ENCODE measurements at places on chromosomes 12 and 14. TPM values are rescaled to one million over a fixed set of nuclear protein-coding genes. Genes with fewer than 3 reads are reported as not detected.

Gene RDH12
- not detected for total RNA-seq

Gene NFE2
- total RNA-seq, result not detected

Gene OR10AD1
- total RNA-seq, result not detected

Gene ETFBKMT
- 2.2 TPM for total RNA-seq

Gene SERPINA6
- total RNA-seq, result not detected

DNA sequence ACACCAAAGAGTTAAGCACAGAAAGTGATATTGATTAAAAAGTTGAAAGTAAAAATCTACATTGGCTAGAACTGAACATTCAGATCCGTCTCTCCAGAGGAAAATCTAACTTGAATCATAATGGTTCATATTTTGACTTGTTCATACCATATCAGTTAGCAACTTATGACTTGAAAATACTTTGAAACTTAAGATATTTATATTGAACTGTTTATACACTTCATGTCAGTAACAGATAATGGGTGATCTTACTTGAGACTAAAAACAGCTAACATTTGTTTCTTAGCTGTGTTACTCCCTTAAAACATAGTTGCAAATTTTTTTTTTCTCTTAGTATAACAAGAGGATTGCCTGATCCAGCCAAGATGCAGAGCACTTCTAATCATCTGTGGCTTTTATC lies 3.6 kb downstream of the TBK1 start:
- no peak for DNase-seq

DNA sequence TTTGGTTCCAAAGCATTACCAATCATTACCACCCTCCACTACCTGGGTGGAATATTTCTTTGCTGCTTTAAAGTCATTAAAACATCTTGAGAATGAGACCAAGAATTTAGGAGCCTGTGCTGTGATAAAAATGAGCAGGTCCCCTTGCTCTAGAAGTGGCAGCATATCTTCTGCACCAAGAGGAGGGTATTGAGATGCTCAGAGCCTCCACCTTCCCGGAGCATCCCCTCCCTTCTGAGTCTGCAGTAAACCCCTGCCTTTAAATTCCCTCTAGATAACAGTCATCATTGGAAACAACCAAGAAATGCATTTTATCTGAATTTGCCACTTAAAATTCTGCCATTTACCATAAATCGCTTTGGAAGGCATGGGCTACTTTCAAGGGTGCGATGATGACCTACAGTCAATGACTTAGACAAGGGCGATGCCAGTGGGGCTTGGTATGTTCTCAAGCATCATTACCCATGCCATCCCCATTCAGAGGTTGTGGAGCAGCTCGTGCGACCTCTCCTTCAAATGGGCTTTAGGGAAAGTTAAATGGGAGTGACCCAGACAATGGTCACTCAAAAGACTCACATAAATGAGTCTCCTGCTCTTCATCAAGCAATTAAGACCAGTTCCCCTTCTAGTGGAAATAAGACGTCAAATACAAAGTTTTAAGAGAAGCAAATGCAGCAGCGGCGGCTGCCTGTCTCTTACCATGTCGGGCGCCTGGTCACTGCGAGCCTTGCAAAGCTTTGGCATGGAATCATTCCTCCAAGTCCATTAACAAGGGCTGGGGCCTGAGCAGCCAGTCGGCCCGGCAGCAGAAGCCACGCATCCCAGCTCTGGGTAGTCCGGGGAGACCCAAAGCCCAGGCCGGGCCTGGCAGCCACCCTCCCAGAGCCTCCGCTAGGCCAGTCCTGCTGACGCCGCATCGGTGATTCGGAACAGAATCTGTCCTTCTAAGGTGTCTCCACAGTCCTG lies 334.5 kb downstream of the TMEM121 start:
- no peak for DNase-seq

- no peak for DNase-seq
Measured at GRCh38 chr12:57859121-57859520, 12.6 kb upstream of the CTDSP2 start.

DNA sequence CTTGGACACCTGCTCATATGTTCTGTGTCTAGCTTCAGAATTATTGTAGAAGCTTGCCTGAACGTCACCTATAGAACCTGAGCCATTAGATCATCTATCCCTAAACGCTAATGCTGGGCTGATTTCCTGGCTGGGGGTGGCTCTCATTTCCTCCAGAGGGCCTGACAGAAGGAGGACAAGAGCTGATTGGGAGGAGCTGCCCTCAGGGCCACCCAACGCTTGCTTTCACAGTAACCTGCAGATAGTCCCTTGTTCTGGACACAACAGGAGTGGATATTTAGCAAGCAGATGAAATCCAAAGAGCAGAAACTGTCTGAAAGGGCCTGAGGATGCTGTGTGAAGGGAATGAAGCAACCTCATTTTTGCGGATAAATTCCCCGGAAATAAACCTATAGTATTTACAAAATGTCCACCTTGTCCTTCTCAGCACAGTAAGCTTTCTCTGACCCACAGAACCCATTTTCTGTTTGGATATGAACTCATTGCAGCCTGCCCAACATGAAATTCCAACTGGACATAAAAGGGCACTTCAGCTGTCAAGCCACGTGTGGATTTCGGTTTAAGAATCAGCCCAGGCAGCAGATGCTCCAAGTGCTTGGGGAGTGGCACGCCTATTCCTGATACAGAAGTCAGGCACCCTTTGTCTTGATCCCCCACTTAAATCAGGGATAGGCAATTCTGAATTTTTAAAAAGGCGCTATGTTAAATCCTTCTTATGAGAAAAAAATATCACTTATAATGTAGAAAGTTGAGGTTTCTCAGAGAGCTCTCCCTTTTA lies 32.8 kb upstream of the TUBA1C start:
- DNase-seq, result no peak

- no peak for DNase-seq
Measured at GRCh38 chr12:14825256-14825655, 11.3 kb upstream of the SMCO3 start.

DNA sequence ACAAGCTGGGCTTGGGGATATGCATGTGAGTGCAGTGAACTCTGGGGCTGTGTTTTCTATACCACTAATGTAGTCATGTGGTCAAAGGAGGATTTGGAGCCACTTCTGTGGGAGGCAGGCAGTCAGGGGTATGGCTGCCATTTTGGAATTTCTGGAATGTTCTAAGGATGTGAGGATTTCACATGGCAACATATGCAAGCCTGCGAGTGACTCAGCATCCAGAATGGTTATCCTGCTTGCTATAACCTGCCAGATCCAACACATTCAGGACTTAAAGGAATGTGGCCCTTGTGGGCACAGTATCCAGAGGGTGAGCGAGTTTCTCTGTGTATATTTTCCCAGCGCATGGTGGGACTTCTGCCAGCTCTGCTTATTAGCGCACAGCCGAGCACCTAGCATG lies 249.2 kb upstream of the PWP1 start:
- no peak for DNase-seq

- no peak for DNase-seq
Measured at GRCh38 chr12:130133851-130134562, 28.3 kb upstream of the FZD10 start.
